Astrocyte of the spinal cord (primary cell): ENCODE measurements at places on chromosomes 3 and 15.
A peak's percentile ranks its signal among the peaks of the same experiment; 100 is the strongest.

DNA sequence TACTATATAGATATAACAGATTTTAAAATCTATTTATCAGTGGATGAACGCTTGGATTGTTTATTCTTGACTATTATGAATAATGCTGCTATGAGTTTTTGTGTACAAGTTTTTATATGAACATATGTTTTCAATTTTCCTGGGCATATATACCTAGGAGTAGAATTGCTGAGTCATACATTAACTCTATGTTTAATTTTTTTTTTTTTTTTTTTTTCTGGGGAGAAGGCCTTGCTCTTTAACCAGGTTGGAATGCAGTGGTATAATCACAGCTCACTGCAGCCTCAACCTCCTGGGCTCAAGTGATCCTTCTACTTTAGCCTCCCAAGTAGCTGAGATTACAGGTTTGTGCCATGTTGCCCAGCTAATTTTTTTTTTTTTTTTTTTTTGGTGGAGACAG, 9.1 kb downstream of the CIDEC start:
- DNase-seq: peak; percentile 68

DNA sequence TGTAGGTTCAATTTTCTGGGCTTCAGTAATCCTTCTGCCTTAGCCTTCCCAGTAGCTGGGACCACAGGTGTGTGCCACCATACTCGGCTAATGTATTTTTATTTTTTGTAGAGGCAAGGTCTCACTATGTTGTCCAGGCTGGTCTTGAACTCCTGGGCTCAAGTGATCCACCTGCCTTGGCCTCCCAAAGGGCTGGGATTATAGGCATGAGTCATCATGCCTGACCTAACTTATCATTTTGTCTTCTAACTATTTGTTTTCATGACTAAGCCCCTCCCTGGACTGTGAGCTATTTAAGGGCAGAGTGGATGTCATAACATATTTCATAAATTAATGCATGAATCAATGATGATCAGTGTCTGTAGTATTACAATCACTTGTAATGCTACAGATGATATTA, 56.1 kb upstream of the PIAS1 start:
- peak; percentile 9 for DNase-seq

DNA sequence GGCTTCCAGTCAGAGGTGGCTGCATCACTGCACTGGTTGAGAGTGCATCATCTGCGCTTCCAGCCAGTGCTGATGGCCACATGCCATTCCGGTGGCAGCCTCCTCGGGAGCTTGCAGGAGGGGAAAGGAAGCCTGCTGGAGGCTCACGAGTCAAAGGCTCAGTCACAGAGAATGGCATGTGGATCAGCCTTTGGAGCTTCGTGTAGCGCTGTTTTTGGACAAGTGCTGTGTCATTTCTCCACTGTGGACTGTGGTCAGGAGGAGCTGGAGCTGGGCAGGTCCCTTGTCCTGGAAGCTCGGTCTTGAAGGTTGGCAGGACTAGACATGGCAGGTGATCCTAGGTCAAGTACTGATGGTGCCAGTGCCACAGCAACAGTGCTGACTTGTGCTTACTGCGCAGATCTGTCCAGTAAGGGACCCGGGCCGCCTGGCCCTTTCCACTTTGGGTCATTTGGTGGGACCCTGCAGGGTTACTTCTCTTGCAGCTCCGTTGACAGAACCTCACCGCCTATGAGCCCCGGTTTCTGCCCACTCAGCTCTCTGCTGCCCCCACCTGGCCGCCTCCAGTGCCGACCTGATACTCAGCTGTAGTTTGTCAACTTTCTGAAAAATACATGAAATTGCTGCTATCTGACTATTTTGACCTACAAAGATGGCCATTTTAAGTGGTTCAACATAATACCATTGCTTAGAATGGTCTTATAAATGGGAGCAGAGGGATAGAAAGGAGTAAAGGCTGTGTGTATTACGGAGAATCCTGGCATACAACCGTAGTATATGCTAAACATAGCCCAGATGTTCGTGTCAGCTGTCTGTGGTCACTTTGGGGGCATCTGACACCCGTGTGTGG, 27.6 kb upstream of the TRPM1 start:
- peak; percentile 57 for DNase-seq

DNA sequence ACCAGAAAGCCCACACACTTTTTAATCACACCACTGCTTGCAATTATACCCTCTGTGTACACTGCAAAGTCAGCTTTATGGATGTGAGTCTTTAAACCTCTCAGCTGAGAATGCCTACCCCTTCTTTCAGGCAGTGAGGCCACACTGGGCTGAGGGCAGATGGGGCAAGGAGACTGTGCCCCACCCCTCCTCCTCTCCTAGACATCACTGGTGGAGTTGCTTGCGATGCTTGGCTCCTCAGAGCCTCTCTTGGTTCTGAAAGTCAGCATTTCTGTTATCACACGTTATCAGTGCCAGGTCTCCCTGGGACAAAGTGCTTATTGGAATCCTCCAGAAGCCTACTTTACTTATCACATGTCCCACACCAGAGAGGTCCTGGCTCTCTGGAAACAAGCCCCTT, 128.2 kb downstream of the ZNF621 start:
- DNase-seq: no peak

GRCh38 chr15:57861034-57861638, 154.6 kb downstream of the POLR2M start:
- peak; percentile 76 for DNase-seq

- DNase-seq: no peak
These were observed 74.8 kb upstream of the PIAS1 start for GRCh38 chr15:67979281-67979680.

GRCh38 chr15:31485431-31485830, 158.8 kb downstream of the KLF13 start:
- no peak for DNase-seq

- DNase-seq: no peak
These were observed 28.1 kb downstream of the ERICH6 start for GRCh38 chr3:150675587-150675986.

DNA sequence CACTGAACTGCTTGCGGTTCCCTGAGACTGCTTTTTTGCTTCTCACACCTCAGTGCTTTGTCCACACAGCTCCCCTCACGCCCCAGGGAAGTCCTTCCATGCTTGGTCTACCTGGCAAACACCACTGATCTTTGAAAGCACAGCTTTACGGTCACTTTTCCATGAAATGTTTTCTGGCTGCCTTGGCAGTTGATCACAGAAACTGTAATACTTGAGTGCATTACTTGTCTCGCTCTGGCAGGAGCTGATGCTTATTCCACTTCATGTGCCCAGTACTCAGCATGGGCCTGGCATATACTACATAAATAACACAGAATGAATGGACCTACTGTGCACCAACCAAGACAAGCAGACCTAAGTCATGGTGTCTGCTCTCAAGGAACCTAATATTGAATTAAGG, 121.1 kb downstream of the MEX3B start:
- DNase-seq: no peak

GRCh38 chr15:47640079-47640478, 77.2 kb upstream of the SEMA6D start:
- no peak for DNase-seq

DNA sequence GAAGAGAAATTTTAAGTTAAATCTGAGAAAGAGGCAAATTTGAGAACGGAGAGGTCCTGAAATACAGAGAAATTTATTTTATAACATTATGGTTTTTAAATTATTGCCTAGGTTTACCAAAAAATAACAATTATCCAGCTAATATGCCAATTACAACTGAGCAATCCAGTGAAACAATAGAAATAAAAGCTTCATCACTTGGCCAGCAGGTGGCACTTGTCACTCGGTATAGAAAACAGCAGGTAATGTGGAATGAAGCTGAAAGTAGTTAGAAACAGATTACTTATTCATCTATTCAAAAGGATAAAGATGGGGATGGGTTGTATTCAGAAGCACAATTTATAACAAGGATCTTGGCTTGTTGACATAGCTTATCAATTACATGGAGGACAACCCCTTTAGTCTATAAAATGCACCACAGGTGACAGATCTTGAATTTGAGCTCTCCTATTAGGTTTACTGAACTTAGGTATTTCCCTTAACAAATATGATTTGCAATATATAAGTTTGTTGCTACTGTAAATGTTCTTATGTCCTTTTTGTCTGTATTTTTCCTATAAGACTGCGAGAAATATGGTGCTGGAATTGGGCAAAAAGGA, 70.1 kb upstream of the GUCA1C start:
- DNase-seq: peak; percentile 56

DNA sequence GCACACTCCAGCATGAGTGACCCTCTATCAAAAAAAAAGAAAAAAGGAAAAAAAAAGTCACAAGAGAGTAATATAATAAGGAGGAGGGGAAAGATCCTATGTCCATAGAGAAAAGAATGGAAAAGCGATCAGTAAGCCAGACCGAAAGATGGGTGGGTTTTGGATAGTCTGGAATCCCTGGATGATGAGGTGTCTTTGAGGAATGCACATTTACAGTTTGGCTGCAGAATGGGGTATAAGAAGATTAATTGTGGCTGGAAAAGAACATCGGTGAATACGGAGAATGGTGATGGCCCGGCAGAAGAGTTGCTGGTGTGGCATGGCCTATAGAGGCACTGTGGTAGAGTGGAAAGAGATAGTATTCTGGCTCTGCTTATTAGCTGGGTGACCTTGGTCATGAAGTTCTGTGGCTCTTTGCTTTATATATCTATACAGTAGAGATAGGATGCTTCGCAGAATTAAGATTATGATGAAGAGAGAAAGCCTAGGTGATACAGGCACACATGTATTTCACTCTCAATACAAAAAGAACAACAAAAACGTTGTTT, 187.9 kb downstream of the AKAP13 start:
- DNase-seq: no peak

DNA sequence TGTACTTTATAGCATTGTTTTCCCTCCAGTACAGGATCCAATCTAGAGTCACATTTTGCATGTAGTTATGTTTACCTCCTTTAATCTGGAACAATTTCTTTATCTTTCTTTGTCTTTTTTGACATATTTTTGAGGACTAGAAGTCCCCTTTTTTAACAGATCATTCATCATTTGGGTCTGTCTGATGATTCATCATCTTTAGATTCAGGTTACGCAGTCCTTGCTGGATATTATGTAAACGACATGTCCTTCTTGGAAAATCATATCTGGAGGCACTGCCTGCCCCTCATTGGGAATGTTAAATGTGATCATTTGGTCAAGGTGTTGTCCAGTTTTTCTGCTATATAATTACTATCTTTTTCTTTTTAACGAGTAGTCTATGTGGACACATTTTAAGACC, 18.3 kb downstream of the TGM4 start:
- peak; percentile 29 for DNase-seq

- no peak for DNase-seq
These were observed 247.9 kb downstream of the ZPLD1 start for GRCh38 chr3:102682741-102683140.
